Activated CD8-positive, alpha-beta memory T cell treated with anti-CD3 and anti-CD28 coated beads for 1 hour (primary cell): ENCODE measurements at places on chromosomes 5 and 9.
A peak's percentile ranks its signal among the peaks of the same experiment; 100 is the strongest.

GRCh38 chr5:40871177-40871576 is 30.0 kb downstream of the CARD6 start:
- no peak for DNase-seq

DNA sequence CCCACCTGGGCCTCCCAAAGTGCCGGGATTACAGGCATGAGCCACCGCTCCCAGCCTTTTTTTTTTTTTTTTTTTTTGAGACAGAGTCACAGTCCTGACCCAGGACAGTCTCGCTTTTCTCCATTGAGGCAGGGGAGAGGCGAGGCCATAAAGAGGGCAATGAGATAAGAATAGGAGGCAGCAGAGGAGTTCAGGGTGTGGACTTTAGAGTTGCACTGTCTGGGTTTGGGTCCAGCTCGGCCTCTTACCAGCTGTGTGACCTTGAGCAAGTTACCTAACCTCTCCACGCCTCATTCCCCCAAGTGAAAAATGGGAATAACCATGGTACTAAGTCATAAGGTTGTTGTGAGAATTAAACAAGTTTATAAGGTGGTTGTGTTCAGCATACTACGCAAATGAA is 24.6 kb upstream of the ANKH start:
- DNase-seq, result no peak

DNA sequence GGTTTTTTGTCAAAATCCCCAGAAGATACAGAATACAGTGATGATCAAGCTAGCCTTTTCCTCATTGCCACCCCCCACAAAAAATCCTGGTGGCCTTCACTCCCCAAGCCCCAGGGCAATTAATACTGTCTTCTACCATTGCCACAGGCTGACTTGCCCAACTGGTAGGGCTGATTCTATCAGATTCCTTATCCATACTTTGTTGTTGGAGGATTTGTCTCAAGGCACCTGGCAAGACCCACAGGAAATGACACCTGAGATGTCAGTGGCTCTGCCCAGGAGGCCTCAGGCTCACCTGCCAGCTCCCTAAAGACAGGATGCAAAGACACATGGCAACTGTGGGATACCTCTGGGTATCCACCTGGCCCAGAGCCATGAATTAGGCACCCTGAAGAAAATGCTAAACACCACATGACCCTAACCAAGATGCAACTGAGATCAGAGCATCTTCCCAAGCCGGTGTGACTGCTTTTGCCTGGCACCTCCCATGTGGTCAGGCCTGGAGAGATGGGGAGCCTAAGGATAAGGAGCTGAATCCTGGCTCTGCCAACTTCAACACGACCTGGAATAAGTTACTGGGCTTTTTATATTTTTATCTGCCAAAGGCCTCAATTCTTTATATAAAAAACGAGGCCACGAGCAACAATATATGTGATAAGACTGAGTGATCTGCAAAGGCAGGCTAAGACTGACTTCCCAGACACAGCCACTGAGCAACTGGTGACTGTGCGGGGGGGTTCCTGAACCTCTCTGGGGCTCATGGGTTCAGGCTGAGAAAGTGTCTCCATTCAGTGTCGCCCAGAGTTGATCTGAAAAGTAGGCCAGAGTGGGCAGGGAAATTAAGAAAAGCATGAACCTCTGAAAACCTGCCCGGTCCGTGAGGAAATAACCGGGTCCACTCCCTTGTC is 944 bp downstream of the ATOX1 start:
- no peak for DNase-seq

- no peak for DNase-seq
These were observed 341.2 kb downstream of the CAAP1 start for GRCh38 chr9:26551451-26551850.

GRCh38 chr9:23563517-23563916 is 262.5 kb downstream of the ELAVL2 start:
- no peak for DNase-seq

DNA sequence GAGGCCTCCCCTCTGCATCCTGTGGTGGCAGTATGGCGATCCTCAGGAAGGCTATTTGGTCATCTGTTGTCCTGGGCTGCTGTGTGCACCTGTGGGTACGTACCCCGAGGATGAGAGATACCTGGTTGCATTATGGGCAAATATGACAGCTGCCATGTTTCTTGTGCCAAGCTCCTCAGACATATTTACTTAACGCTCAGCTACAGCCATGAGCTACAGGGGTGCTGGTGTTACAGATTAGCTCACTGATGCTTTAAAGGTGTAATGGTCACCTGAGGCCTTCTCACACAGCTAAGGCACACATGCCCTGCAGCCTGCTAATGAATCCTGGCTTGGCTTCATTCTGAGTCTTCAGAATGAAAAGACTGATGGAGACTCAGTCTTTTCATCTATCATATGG is 12.0 kb downstream of the NDST1 start:
- DNase-seq, result no peak

DNA sequence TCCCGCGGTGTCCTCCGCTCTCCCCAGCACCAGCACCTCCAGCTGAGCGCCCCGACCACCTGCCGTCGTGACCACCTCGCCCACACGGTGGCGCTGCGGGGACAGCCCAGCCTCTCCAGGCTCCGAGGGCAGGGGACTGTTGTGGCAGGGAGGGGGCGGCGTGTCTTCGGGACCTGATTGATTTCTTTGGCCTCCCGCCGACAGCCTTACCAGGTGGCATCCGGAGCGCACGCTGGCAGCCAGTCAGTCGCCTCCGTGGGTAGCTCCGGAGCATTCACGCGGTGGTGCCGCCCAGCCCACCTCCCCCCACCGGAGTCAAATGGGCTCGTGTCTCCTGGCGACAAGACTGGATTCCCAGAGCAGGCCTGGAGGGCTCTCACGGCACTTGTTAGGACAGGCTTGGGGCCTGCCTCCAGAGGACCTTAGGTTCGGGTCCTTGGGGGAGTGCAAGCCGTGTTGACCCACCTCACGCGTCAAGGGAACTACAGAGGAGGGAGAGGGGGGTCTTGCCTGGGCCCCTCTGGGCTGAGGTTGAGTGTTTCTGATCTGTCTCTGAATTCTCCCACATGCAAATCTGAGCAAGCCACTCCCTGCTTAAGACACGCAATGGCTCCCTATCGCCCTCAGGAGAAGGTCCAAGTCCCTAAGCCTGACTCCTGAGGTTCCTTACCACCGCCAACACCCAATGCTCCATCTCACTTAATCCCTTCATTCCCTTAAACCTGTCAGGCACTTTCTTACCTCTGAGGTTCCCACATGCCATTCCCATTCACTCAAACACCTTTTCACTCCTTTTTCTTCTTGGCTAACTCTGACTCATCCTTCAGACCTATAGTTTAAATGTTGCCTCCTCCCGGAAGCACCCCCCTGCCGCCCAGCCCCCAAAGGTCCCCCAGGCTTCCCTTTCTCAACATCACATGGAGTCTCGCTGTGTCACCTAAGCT is 51.2 kb upstream of the GGTA1 start:
- DNase-seq, result peak; percentile 16

GRCh38 chr5:95304711-95305110 is 19.8 kb upstream of the MCTP1 start:
- no peak for DNase-seq

DNA sequence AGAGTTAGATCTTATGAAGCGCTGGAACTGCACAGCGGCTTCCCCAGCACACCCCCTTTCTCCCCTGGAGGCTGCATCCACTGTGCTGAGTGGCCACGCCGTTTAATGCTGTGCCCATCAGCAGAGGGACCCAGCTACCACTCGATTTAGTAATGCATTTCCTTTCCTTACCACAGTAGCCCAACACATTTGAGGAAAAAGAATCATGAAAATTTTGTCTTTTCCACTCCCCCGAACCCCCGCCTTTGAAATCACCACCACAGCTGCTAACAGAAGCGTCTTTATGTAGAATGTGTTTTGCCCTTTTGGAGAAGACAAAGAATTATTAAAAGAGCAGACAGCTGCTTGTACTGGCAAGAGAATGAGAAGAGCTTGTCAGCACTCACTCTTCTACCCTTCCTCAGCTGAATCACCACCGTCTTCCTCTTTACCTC is 73.2 kb downstream of the ACER2 start:
- no peak for DNase-seq

DNA sequence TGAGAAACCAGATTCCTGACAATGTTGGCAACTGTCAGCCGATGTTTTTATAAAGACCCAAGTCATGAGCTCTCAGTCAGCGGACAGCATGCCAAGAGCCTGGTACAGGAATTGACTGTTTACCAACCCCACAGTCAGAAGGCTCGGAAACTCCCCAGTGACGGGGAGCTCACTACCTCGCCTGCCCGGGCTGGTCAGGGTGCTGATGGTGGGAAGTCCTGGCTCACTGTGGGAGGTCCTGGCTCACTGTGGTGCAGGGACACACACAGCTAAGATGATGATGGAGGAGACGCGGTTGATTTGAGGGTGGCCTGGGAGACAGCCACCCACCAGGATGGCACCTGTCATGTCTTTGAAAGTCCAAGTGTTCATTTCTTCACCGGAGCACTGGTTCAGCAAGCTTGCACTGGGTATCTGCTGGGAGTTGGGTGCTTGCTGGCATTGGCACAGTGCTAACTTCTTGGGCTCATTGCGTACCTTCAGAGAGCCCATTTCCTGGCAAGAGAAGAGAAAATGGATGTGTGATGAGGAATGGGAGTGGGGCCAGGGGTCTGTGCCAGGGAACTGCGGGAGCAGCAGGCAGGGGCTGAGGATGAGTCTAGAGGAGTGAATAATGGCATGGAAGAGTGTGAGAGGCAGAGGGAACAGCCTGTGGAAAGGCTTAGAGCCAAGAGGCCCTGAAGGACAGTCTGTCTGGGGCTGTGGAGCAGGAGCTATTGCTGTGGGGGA is 15.3 kb downstream of the ASS1 start:
- DNase-seq, result no peak

- DNase-seq, result no peak
These were observed 24.9 kb downstream of the C9orf50 start for GRCh38 chr9:129595903-129596540.

- no peak for DNase-seq
These were observed 78.5 kb downstream of the ERP44 start for GRCh38 chr9:100020121-100020795.

DNA sequence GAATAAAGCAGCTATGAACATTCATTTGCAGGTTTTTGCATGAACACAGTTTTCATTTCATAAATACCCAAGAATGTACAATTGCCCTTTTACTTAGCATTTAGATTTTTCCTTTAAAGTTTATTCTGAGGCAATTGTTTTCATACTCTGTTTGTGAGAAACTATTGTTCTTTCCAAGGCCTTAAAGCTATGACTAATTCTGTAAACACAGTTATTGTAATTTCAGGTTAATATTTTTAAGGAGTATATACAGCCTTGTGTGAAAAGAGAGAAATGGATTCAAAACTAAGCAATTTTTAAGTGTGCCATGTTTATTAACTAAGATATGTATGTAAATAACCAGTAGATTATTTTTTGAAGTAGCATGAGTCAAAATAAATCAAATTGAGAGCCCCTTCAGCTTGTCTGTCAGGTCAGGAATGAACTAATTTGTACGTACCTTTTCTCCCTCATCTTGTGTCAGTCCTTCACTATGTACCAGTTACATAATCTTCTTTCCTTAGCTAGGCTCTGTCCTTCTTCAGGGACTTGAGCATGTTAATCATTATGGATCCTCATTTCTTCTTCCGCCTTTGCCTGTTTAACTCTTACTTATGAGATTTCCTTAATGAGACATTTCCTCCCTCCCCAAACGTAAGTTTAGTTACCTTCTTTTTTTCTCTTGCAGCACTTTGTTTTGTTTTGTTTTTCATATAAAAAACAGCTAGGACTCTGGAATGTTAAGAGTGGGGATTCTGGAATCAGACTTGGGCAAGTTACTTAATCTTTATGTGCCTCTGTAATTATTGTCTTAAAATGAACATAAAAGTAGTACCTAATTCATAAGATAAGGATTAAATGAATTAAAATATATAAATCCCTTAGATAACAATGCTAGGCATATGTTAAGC is 63.6 kb downstream of the NIPBL start:
- DNase-seq, result no peak

GRCh38 chr5:168746893-168747640 is 167.9 kb upstream of the PANK3 start:
- DNase-seq, result no peak

- DNase-seq, result no peak
These were observed 9.3 kb upstream of the KIF4B start for GRCh38 chr5:155004138-155004744.

GRCh38 chr5:10291692-10292339 is 15.9 kb downstream of the CMBL start:
- DNase-seq, result no peak

DNA sequence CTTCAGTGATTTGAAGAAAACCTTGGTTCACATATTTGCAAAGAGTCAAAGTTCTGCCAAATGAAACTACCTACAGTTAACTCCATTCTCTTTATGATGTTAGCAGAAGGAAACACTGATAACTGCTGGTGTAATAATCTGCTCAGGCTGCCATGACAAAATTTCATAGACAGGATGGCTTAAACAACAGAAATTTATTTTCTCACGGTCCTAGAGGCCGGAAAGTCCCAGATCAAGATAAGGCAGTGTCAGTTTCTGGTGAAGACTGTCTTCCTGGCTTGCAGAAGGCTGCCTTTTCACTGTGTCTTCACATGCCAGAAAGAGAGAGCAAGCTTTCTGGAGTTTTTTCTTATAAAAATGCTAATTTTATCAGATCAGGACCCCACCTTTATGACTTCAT is 102.4 kb upstream of the PARP8 start:
- DNase-seq, result no peak

DNA sequence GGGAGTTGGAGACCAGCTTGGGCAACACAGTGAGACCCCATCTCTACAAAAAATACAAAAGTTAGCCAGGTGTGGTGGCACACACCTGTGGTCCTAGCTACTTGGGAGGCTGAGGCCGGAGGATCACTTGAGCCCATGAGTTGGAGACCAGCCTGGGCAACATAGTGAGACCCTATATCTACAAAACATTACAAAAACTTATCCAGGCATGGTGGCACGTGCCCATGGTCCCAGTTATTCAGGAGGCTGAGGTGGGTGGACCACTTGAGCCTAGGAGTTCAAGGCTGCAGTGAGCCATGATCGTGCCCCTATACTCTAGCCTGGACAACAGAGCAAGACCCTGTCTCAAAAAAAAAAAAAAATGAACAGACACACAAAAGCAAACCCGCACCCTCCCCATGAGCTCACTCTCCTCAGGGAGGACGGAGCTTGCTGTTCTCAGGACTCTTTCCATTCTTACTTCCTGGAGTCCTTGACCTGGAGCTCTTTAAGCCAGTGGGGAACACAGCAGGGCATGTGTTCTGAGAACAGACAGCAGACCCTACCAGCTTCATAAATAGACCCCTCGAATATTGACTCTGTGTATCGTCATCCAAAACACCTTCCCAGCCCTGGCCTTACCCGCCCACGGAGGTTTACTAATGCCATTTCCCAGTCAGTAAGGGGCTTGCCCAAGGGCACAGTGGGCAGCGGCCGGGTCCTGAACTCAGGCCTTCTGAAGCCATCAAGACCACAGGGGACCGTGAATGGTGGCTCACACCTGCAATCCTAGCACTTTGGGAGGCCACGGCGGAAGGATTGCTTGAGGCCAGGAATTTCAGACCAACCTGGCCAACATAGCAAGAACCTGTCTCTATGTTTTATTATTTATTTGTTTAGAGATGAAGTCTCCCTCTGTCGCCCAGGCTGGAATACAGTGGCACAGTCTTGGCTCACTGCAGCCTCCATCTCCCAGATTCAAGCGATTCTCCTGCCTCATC is 11.1 kb downstream of the PTGES2 start:
- no peak for DNase-seq
